ENCODE measurements at places on chromosomes 16 and 17.

DNA sequence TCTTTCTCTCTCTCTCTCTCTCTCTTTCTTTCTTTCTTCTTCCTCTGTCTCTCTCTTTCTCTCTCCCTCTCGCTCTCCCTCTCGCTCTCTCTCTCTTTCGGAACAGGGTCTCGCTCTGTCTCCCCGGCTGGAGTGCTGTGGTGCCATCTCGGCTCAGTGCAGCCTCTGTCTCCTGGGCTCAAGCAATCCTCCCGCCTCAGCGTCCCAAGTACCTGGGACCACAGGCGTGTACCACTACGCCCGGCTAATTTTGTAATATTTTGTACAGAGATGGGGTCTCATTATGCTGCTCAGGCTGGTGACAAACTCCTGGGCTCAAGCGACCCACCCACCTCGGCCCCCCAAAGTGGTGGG lies 12.7 kb upstream of the KLHDC4 start:
- no peak for DNase-seq

DNA sequence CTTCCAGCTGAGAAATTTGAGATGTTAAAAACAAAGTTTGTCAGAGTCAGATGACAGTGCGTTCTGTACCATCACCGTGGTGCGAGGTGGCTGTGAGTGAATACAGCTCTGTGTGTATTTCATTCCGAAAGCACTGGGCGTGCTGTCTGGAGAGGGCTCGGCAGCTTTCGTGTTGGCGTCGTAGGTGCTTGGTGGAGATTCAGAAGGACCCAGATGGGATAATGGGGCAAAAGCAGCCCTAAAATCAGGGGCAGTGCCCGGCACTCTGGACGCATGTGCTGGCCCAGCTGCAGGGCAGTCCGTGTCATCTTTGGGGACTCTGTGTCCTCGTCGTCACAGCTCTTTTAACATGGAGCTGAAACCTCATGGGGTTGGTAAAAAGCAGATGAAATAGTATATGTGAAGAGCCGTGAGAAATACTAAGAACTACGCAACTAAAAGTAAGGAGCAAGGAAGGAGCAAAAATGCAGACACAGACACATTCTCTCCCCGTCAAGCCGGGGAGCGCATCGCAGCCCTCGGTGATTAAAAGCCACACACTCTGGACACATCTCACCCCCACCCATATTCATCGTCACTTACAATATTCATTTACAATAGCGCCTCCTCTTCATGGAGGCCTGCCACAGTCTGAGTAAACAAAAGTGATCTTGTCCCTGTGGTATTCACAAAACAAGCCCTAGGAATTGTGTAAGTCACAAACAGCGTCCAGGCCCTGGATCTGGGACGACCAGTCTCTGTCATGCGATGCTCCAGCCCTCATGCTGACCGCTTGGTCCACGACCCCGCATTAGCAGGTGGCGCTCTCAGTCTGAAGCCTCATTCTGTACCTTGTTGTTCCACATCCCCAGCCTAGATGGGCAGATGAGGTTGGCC lies 206.7 kb downstream of the RPTOR start:
- DNase-seq: peak; percentile 82

DNA sequence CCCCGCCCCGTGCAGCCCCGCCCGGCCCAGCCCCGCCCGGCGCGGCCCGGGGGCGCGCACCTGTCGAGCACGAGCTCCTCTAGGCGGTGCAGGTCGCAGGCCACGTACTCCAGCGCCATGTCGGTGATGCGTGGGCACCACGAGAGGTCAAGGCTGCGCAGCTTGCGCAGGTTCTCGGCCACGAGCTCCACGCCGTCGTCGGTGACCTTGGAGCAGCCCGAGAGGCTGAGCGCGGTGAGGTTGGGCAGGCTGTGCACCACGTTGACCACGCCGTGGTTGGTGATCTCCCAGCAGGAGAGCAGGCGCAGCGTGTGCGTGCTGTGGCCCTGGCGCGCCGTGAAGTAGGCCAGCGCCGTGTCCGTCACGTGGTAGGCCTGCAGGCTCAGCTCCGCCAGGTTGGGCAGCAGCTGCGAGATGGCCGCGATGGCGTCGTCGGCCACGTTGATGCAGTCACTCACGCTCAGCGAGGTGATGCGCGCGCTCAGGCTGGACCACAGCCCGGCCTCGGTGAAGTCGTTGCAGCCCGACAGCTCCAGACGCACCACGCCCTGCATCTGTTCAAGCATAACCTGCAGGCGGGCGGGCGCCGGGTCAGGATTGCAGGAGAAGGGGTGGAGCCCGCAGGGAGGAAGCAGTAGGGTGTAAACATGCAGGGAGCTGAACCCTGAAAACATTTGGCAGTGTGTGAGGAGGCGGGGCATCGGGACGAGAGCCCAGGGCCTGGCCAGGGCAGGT lies 5.3 kb upstream of the WDR24 start:
- no peak for DNase-seq

GRCh38 chr16:56424791-56425438 lies 430 bp downstream of the AMFR start:
- DNase-seq: no peak

GRCh38 chr17:52024300-52024870 lies 134.1 kb downstream of the CA10 start:
- no peak for DNase-seq

DNA sequence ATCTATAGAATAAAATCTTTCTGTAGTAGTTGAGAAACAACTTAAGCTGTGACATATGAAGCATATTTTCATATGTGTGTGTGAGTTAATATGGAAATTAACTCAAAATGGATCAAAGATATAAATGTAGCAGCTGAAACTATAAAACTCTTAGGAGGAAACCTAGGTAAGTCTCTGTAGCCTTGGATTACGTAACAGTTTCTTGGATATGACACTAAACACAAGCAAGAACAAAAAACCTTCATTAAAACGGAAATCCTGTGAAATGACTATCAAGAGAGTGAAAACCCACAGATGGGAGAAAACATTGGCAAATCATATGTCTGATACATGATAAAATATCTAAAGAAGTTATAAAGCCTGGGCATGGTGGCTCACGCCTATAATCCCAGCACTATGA lies 104.4 kb downstream of the VPS53 start:
- no peak for DNase-seq

DNA sequence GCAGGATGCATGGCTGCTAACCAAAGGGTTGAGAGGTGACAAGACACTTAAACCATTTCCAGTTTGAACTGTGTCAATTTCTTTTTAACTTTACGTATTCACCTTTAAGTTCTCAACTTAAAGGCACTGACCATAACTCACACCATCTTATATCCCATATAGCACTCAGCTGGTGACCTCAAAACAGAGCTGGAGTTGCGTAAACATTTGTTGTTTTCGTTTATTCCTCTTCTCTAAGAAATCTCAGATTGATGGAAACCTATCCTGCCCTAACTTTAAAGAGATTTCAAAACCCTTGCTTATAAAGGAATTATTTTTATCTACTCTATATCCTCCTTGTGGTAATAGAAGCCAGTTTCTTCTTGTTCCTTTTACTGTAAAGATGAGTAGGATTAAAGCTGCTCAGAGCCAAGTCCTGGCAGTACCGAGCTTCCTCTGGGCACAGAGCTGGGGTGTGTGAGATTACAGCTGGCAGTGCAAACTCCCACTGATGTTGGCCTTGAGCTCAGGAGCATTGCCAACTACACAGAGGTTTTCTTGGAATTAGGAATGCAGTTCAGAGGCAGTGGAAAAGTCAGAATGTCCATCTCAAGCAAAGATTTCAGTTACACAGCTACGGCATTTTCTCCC lies 1.3 kb downstream of the KCTD2 start:
- peak; percentile 46 for DNase-seq

DNA sequence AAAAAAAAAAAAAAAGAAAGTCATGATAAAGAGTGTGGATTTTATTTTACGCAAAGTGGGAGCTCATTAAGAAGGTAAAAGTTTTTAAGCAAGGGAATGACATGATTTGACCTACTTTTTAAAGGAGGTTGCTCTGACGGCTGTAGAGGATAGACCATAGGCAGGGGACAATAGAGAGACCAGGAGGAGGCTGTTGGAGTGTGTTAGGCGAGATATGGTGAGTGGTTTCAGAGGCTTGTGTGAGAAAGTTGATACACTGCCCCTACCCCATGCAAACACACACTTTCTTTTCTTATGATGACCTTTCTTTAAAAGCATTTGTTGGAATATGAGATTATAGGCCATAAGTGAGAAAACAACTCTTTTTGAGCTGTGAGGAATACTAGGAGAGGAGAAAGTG lies 82.0 kb downstream of the FTO start:
- DNase-seq: no peak

- DNase-seq: no peak
Measured at GRCh38 chr16:75099075-75099667, 17.4 kb downstream of the LDHD start.

- no peak for DNase-seq
Measured at GRCh38 chr16:65263896-65264295, 142.0 kb upstream of the CDH11 start.

Data from Ammon's horn (tissue), 1 donor.